ENCODE measurements at places on chromosomes 3 and 15.

- DNase-seq, result peak; percentile 76
Measured at GRCh38 chr15:101008158-101009139, 89.3 kb downstream of the LRRK1 start.

GRCh38 chr3:16513141-16514020 is at the start of gene RFTN1:
TSS of gene RFTN1 (minus strand) at chr3:16513699. CDS start at chr3:16493869, 19,830 bp downstream.
- DNase-seq, result peak; percentile 69

- no peak for DNase-seq
Measured at GRCh38 chr3:127688416-127689265, 15.9 kb downstream of the ABTB1 start.

DNA sequence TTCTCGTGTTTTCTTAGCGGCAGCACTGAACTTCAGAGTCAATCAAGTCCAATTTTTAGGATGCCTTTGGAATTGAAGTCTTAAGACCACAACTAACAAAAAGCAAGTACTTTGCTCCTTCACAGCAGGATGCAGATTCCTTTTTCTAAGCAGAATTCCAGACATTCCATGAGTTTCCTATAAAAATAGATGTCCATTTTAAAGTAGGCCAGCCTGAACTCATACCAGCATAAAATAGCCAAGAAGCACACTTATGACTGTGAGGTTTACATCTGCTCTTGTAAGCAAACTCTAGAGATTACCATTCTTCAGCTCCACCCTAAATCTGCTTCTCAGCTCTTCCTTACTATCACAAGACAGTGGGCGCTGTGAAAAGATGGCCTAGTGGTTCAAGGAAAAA is 85.8 kb downstream of the THBS1 start:
- DNase-seq, result no peak

DNA sequence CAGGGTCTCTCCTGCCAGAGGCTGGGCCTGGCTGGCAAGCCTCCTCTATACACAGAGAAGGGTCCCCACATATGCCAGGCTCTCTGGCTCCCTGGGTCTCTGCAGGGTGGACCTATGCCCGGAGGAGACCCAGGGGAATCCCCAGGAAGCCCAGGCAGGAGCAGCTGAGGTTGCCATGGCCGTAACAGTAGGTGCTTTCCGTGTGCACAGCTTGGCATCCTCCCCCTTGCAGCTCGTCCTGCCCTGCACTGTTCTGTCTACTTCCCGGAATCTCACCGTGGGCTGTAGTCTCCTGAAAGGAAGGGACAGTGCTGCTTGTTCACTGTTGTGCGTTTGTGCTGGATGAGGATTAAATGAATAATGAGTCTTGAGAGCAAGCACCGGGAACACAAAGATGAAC is 47.8 kb downstream of the DAPK2 start:
- DNase-seq, result no peak

- no peak for DNase-seq
Measured at GRCh38 chr3:52402101-52402521, 42.8 kb downstream of the SEMA3G start.

- no peak for DNase-seq
Measured at GRCh38 chr3:6962801-6963200, 101.9 kb downstream of the GRM7 start.

GRCh38 chr15:57237301-57237642 is 139.0 kb upstream of the CGNL1 start:
- no peak for DNase-seq

DNA sequence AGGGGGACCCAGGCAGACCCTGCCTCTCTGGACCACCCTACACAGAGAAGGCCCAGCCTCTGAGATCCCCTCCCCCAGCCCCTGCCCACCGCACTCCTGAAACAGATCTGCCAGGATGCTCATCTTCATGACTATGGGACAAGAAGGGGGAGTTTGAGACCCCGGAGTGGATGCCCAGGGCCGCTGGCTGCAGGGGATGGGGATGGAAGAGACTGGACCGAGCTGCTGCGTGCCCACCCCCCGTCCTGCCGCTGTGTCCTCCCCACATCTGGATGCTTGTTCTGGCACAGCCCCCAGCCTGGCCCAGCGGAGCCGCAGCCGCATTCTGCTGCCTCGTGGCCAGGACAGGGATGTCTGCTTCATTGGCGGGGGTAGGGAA is 30.3 kb upstream of the SEMA3F start:
- DNase-seq, result no peak

DNA sequence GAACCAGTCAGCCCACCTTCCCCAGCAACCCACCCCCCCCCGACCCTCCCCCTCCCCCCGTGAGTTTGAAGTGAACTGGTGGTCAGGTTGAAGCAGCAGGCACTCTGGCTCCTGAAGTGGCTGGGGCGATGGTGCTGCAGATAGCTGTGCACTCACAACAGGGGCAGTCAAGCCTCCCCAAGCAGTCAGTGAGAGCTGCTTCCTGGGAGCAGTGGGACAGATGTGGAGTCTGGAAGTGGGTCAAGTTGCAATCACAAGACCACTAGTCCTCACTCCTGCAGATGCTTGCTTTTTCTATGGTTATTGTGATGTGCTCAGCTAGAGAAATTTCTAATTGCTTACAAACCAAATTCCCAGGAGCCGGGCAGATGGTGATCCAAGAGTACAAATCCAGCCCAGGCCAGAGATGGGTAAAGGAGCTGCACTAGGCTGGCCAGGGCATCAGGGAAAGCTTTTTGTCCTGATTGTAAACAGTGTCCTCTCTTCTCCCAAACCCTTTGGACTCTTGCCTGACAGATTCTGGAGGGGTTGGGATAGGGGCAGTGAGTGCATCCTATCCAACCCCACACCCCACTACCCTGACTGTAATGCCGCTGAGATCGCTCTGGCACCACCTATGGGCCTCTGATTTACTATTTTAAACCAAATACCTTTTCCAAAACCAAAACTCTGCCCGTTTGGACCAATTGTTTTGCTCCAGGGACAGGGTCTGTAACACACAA is 9.8 kb upstream of the CLPX start:
- no peak for DNase-seq

DNA sequence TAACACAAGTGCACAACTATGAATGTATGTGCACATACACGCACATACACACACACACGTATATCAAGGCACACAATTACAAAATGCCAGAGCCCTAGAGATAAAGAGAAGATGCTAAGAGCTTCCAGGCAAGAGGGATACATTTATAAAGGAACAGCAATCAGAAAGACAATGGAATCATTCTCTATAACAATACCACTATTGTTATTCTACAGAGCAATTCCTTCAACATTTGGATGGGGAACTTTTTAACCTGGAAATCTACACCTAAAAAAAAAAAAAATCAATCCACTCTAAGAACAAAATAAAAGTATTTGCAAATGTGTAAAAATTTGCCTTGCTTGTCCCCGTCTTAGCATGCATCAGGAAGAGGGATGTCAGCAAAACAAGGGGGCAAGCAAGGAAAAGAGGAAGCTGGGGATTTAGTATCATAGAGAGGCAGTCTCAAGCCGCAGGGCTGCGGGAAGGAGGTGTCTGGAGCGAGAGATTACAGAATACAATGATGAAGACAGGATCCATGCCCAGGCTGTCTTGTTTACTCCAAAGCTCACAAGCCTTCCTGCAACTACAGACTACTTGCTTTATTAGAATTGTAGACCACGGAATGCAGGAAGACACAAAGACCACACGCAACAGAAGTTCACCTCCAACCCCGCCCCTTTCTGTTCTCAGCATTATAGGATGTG is 220.2 kb downstream of the NTRK3 start:
- DNase-seq, result peak; percentile 14

DNA sequence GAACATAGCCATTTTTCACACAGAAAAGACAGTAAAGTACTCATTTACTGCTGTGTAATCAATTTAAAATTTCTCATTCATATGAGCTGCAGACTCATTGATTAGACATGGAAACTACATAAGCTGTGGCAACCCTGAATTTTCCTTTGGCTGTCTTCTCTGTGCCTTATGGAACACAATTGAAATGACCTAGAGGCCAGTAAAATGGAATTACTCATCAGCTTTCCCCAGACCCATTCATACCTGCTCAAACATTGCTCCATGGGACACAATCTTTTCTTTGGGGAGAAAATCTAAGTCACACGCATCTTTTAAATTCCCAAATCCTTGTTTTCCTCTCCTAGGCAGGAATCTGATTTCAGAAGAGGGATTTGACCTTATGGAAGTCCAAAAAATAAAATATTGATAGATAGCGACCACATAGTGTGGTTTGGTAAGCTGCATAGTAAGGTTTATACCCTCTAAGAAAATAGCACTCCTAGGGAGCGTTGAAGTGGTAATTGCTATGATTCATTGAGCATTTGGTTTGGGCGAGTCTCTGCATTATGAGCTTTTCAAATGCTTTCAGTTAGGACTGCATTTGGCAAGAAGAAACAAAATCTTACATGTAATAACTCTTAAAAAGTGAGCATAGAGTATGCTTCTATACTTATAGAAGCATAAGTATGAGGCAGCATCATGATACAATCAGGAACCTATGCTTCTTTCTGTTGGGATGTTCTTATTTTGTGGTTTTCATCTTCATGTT is 243.4 kb upstream of the GADL1 start:
- DNase-seq, result no peak

DNA sequence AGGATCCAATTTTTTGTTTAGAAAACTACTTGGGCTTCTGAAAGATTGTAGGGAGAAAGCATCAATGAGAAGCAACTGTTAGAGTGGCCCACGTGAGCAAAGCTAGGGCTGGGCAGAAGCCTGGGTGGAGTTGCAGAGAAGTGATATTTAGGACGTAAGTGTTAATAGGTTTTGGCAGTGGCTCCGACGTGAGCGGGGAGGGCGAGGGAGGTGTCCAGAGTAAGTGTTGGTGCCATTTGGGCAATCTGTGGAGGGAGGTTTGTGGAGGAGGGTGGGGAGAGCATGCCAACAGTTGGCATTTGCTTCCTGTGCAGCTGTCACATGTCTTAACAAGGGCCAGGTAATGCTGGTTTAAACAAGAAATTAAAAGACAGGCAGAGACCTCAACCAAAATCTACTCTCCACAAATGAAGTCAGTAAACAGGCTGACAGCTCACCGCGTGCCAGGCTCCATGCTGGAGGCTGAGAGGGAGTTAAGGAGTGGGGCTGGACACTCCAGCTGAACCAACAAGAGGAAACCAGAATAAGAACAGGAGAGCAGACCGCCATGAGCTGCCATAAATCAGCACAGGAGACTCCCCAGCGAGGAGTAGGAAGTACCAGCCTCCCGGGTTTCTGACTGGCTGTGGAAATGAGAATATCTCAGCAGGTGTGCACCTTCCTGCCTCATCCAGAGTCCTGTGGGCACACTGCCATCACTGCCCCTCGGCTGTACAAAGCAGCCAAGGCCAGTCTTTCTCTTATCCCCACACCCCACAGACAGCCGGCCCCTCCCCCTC is 232.6 kb downstream of the ABHD5 start:
- DNase-seq, result no peak

DNA sequence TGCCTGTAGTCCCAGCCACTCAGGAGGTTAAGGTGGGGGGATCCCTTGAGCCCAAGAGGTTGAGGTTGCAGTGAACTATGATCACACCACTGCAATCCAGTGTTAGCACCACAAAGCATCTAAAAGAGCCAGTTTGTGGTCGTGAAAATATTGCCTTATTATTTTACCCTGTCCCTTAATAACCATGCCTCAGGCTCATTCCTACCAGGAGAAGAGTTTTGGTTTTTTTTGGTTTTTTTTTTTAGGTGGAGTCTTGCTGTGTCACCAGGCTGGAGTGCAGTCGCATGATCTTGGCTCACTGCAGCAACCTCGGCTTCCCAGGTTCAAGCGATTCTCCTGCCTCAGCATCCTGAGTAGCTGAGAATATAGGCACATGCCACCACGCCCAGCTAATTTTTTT is 17.9 kb upstream of the AVEN start:
- no peak for DNase-seq

DNA sequence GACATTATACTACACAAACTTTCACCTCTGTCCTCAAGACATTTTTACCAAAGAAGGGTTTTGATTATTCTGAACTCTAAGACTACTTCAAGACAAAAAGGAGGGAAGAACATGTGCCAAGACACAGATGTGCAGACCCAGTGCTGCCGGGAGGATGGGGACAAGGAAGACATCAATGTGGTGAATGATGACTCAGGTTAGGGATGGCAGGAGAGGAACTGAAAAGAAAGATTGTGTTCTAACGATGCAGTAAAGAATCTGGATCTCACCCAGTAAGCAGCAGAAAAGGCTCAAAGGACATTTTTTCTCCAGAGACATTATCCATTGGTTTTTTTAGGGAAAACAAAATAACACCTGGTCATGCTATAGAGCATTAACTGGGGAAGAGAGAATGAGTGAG is 449.9 kb upstream of the NR2F2 start:
- peak; percentile 13 for DNase-seq

DNA sequence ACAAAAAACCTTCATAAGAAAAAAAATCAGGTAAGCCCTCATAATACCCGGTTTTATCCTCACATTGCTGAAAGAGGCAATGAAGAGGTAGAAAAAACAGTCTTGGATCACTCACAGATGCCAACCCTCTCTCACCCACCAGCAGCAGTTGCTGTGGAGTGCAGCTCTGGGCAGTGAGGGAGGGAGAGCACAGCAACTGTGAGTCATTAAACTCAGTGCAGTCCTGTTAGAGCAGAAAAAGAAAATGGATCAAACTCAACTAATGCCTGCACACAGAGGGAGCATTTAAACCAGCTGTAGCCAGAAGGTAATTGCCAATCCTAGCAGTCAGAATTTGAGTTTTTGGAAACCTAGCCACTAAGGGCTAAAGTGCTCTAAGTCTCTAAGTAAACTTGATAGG is 1050.6 kb upstream of the ALCAM start:
- no peak for DNase-seq

GRCh38 chr3:39499651-39500273 is 32.3 kb downstream of the MOBP start:
- no peak for DNase-seq

DNA sequence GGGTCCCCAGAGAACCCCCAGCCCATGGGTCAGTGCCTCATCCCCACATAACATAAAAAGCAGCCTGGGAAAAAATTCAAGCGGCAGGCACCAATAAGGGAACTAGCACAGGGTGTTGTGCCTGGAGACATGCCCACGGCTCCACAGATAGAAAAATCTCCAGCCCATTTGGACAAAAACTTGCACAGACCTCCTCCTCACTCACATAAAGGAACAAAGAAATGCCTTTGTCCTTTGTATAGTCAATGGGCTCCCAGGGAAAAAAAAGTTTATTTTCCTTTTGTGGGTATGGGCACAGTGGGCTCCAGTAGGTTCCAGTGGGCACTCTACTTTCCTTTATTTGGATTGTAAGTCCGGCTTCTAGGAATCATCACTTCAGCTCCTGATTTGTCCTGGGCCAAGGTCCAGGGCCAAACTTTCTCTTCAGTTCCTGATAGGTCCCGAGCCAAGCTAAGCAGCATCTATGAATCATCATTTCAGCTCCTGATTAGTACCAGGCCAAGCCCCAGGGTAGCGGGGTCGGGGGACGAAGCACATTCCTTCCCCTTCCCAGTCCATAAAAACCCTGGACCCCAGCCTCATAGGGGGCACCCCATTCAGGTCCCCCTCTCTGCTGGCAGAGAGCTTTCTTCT is 1.6 kb upstream of the DNAH12 start:
- DNase-seq, result no peak

- DNase-seq, result no peak
Measured at GRCh38 chr15:96355568-96356187, 25.2 kb downstream of the NR2F2 start.

Measured in NB4 (cell line).